Brain pericyte (primary cell): ENCODE measurements at places on chromosomes 3 and 15.

DNA sequence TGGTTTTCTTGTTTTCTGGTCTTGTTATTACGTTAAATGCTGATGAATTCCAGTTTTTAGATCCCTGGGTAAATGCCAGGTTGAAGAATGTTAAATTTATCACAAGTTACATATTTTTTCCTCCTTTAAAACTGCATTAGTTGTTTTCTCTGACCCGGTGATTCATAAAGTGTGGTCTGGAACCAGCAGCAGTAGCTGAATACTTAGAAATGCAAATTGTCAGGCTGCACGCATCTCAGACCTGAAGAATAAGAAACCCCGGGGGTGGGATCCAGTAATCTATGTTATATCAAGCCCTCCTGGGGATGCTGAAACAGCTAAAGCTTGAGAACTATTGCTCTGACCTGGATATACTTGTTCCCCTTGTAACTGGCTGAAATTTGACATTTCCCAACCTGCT, 69.1 kb downstream of the PEX5L start:
- DNase-seq = no peak

DNA sequence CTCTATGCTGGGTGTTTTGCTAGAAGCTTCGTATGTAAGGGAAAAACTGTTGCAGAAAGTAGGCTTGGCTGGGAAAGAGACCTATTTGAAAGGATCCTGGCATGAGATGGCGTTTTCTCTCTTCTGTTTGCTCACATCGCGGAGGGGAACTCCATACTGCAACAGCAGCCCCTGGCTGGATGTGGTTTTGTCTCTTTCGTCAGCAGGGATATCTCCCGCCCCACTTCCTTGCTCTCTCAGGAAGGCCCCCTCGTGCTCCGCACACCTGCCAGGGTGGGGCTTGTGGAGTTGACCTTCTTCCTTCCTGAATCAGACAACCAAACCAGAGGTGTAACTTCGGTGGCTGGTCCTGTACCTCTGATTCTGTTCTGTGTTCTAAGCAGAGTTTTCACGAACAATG, 26.4 kb upstream of the MYZAP start:
- no peak for DNase-seq

DNA sequence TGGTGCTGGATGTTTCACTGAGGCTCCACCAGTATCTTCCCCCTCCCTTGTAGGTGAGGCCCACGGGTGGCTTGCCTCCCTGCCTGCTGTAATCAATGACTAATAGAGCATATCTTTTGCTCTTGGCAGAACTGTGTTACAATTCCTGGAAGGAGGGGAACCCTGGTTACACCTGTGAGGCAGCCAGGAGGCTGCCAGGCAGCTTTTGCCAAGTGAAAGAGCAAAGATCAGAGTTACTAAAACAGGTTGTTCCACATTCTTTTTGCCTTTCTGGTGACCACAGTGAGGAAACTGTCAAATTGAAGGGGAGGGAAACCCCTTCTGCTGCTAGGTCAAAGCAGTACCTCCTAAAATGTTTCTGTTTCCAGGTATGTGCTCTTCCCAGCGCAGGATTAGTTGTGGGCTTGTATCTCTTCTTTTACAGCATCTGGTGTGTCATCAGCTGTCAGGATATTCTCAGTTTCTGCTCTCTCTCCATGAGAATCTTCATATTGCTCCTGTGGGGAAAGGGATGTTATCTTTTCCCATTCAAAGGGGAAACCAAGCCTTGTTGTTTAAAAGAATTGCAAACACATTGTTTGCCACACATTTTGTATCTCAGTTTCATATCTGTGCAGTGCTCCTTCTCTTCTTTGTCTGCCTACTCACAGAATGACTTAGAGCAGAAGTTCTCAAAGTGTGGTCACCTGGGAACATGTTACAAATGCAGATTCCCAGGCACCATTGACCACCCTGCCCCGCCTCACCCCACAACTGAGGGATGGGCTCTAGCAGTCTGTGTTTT, 137.4 kb upstream of the UMPS start:
- no peak for DNase-seq

- no peak for DNase-seq
Observed at GRCh38 chr3:84965141-84965540, 6.4 kb downstream of the CADM2 start.

DNA sequence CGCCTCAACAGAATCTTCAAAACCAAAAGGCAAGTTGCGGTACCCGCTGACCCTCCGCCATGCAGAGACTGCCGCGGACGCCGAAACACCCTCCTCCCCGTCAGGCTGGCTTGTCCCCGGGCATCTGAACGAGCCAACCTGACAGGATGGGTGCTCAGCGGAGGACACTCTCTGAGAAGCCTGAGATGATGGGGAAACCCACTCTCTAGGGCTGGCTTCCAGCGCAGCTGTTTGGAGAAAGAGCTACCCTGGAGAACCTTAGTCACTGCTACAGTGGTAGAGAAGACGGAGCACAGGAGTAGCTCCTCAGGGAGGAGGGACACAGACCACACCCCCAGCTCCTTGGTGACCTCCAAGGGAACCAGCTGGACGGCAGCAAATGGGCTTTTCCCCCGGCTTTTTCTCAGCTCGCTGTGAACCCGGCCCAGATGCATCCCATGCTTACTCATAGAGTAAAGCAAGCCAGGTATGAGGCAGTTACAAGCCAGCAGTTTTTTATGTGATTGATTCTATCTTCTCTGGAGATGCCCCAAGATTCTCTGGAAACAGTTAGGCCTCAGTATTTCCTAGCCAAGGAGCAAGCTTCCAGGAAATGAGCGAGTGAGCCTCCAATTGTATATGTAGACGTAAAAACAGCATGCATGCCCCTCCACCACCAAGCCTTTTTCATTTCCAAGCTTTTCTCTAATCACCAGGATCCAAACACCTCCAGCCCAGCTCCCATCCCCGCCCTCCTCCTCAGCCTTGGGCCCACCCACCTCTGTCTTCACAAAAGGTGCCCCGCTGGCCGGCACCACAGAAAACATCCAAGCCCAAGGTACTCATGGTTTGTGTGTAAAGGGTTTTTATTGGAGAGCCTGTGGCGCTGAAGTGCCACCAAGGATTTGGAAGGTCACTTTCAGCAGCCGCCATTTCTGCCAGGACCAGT, 38.7 kb downstream of the FAM174B start:
- no peak for DNase-seq
